Muscle of arm (tissue), 14 donors: ENCODE measurements at places on chromosomes 6 and 20.

DNA sequence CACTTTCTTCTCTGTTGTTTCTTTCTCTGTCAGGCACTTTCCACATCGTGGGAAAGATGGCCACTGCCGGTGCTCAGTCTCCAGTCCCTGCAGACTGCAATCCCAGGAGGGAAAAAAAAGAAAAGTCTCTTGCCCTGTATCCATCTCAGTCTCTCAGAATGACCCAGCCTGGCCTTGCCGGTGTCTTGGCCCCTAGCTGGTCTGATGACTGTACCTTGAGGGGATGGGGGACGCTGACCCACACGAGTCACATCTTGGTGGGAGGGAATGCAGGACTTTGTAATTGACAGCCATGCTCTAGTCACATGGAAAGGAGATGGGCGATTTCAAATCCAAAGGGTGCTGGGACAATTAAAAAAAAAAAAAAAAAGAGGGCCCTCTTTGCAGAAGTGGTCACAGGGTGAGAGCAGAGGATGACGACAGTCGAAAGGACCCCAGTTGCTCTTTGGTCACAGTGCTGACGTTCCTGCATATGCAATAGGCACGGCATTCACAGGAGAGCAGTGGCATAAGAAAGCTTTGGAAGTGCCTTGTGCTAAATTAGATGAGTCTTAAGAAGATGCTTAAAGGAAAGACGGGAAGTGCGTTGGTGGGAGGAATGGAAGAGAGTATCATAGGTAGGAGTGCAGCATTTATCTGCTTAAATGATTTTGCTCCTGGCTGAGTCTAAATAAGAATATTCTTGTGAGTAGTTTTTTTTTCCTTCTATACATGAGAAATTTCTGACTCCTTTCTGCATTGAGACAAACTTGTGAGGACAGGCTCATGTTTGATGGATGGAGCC is 63.9 kb upstream of the AKAP12 start:
- no peak for DNase-seq

- no peak for DNase-seq
Measured at GRCh38 chr6:23277521-23278179, 708.3 kb downstream of the HDGFL1 start.

DNA sequence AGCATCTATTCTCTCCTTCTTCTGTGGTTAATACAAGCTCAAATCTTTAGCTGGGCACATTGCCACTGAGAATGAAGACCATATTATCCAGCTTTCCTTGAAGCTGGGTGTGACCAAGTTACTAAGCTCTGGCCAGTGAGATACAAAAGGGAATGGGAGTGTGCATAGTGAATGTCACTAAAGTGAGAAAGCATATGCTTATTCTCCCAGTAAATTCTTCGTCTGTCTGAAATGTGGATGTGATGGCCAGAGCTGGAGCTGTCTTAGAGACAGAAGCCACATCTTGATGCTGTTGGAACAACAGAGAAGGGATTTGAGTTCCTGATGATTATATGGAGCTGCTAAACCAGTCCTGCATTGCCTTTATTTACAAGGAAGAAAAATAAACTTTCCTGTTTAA is 60.1 kb downstream of the SESN1 start:
- peak; percentile 49 for DNase-seq

- DNase-seq = no peak
Measured at GRCh38 chr20:42276718-42277602, 658.8 kb upstream of the CHD6 start.

DNA sequence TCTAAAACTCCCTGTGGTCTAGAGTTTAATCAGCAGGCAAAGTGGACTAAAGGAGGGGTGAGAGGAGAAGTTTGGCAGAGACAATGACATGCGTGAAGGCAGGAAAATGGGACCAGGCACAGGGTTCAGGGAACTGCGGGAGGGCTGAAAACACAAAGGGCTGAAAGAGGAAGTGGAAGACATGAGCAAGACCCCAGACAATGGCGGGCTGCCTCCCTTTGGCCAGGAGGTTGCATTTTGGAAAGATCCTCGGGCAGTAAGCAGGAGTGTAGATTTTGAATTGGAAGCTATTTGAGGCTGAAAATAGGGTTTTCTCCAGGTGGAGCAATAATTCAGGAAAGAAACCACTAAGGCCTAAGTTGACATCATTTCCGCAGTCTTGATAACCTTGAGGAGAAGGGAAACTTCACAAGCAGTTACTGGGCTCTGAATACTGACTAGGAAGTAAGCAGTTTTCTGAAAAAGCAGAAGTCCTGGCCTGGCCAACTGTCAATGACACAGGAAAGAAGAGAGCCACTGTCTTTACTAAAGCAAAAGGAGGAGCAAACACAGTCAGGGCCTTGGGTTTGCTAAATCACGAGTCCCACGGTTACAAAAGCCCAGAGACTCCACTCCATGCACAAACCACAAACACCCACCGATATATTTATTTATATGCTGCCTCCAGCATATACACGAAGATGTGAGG is 3.4 kb downstream of the LY86 start:
- no peak for DNase-seq

GRCh38 chr6:75937846-75938245 is 134.6 kb downstream of the IMPG1 start:
- no peak for DNase-seq

DNA sequence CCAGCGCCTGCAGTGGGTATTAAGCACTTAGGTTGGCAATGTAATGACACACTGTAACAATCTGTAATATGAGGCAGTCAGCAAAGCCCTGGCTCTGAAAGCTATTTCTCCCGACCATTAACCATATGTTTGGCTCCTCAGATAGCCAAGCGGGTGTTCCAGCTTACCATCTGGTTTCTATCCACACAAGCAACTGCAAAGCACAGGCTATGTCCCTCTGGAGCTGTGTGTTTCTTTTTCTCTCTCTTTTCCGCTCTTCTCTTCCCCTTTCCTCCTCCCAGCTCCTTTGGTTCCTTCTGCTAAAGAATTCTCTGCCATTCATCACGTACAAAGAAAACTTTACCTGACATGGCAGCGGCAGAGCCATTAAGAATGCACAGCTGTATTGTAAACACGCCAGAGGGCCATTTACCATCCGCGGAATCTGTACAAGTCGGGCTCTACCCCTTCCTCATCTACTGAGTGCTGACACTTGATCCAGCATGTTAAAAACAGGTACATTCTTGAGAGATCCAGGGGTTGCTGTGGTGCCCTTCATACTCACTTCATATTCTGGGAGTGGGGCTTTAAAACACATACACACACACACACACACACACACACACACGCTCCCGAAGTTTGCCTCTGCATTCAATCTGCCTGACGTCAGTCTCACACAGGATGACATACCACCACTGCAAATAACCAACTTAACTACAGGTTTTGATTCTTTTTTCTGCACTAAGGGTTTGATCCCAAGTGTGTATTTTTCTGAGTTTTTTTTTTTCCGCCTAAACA is 77.2 kb downstream of the BACH2 start:
- peak; percentile 95 for DNase-seq

DNA sequence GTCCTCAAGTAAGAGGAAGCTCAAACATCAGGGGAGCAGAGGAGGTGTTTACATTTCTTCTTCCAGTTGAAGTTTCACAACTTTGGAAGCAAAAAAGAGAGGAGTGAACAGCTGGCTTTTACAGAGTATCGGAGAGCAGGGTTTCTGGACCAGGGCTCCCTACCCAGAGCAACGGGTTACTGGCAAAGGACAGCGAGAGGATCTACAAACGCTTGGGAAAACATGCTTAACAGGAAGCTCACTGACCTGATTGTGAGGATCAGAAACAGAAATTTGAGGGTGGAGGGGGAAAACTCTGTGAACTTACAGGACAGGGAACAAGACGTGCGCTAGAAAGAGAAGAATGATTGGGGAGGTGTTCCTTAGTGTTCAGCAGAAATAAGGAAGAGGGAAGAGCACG is 85.7 kb upstream of the TAB2 start:
- DNase-seq = no peak

DNA sequence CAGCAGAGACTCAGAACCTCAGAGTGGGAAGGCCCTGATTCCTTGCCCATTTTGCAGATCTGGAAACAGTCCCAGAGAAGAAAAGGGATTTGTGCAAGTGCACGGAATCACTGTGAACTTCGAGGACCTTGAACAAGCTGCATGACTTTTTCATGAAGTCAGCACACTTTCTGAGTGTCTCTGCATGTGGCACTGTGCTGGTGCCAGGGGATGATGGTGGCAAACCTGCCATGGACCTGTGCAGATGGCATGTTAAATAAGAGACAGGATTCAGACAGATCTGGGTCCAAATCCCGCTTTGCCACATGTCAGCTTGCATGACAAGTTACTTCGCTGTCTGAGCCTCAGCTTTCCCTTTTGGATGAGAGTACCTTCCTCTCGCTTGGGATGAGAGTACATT is 26.8 kb downstream of the ZNF831 start:
- no peak for DNase-seq

- no peak for DNase-seq
Measured at GRCh38 chr6:16391451-16391912, 153.1 kb downstream of the GMPR start.

- no peak for DNase-seq
Measured at GRCh38 chr6:167323111-167323510, 1.8 kb upstream of the TTLL2 start.

DNA sequence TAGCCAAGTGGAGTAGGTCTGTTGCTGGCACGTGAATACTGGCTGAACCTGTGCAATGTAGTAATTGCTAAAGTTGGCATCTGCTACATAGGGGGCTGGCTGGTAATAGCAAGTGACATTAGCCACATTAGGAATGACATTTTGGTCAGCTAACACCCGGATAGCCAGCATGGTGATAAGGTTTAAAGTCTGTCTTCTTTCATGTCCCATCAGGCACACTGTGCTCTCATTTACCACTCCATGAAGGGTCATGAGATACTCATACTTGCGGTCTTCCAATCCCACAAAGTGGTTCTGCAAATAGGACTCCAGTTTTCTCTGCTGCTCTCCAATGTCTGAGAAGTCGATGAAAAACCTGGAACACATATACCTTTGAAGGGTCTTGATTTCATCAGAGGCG is 2.8 kb downstream of the TENT5A start:
- DNase-seq = peak; percentile 27

GRCh38 chr6:87724983-87725811 is 23.2 kb upstream of the AKIRIN2 start:
- no peak for DNase-seq

DNA sequence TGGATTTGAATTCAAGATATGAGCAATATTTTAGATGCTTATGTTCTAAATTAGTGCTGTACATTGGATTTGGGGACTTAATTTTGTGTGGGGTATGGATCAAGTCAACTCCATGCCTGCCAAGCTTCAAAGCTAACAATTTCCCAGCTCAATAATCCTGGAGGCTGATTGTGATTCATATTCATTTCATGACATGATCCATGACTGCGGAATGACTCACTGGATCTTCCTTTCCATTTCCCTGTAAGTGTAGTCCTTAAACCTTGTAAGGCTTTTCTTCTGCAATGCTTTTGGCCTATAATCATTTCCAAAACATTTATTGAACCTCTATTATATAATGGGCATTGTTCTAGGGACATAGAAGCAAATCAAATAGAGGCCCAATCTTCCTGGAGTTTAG is 44.7 kb upstream of the CCN2 start:
- DNase-seq = no peak

GRCh38 chr6:104656235-104656634 is 203.5 kb downstream of the HACE1 start:
- no peak for DNase-seq

DNA sequence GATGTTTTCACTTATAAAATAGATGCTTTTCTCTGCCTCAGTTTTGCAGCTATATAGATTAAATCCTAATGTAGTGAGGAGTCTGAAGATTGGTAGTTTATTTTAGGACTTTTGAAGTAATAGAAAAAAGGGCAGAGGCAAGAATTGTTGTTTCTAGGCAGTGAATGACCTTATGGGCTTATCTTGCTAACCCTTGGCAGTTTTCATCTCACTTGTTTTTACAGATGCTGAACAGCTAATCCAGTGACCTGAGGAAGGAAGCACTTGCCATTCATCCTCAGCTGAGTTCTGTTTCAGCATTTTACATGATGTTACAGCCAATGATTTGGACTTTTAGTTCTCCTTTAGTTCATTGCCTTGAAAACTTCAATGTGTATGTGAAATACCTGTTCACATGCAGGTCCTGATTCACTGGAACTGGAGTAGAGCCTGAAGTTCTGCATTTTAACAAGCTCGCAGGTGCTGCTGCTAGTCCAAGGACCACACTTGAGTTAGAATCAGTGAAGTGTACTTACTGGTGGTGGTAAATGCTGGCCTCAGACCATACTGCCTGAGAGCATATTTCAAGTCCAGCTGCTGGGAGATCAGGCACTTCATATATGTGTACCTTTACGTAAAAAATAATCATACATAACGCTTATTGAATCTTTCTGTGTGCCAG is 86.9 kb downstream of the TULP4 start:
- no peak for DNase-seq

DNA sequence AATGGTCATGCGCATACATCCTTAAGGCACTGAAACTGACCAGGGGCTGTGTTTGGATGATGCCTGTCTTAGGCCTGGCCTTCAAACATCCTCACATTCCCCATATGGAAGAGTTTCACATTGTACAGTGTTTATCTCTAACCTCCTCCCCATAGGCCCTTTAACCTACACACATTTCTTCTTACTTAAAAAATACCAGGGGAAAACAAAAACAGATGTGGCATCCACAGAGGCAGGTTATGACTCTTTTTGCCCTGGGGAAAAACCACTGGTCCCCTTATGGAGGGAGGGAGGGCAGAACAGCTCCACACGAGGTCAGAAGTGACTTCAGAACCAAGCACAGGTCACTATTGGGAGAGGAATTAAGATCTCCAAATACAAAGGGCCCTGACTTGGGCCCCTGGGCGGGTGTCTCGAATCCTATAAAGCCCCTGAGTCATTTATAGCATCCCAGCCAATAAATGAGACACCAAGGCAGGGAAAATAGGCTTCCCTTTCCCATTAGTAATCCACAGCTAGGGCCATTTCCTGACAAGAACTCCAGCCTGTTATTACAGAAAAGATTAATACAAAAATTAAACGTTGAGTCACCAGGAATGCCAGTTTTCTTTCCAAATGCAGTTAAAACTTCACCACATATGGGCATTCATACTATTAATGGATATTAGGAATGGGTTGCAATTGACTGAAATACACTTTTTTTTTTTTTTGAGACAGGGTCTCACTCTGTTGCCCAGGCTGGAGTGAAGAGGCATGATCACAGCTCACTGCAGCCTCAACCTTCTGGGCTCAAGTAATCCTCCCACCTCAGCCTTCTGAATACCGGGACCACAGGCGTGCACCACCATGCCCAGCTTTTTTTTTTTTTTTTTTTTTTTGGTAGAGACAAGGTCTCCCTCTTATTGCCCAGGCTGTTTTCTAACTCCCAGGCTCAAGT is 107.2 kb downstream of the ATP9A start:
- DNase-seq = no peak

GRCh38 chr6:37170273-37171200 is 585 bp downstream of the PIM1 start:
- DNase-seq = no peak

GRCh38 chr20:61478094-61478493 is 226.0 kb downstream of the CDH4 start:
- no peak for DNase-seq

DNA sequence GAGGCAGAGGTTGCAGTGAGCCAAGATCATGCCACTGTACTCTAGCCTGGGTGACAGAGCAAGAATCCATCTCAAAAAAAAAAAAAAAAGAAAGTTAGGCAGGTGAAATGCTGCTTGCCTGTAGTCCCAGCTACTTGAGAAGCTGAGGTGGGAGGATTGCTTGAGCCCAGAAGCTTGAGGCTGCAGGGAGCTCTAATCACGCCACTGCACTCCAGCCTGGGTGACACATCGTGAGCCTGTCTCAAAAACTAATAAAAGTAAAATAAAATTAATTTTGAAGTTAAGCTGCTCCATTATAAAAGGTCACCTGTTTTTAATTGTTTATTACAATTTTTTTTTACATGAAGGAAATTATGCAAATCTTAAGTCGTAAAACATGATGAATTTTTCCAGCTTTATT is 23.2 kb upstream of the SAMHD1 start:
- no peak for DNase-seq

GRCh38 chr6:130934848-130935585 is 107.8 kb downstream of the SMLR1 start:
- no peak for DNase-seq
